ENCODE measurements at places on chromosomes 1 and 21. TPM values are rescaled to one million over a fixed set of nuclear protein-coding genes. Genes with fewer than 3 reads are reported as not detected.

The FCGR3B gene
- total RNA-seq: not detected

DNA sequence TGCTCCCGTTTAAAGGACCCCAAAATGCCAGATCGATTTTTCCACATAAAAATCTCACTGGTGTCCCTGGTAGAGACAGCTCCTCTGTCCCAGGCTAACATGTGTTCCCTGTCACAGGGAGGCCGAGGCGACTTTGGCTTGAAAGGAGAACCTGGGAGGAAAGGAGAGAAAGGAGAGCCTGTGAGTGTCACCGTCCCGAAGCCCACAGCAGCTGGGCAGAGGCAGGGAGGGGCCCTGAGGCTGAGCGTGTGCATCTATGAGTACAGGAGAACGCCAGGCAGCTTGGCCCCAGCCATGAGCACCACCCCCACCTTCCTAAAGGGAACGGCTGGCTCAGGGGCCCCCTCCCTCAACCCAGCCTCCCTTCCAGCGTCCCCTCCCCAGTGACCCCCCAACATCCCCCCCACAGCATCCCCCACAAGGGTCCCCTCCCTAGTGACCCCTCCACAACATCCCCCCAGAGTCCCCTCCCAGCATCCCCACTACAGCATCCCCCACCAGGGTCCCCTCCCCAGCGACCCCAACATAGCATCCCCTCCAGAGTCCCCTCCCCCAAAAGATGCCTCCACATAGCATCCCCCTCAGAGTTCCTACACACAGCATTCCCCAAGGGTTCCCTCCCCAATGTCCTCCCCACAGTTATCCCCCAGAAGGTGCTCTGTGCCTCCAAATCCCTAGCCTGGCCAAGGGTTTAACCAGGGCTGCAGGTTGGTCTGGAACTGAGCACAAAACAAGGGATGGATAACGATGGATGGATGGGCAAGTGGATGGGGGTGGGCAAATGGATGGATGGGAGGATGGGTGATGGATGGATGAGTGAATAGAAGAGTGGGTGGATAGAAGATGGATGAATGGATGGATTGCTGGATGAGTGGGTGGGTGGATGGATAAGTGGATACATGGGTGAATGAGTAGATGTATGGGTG is 25.1 kb downstream of the COL6A2 start:
- no peak for DNase-seq

- no peak for DNase-seq
Observed at GRCh38 chr1:176863613-176864012, 300.9 kb downstream of the ASTN1 start.

GRCh38 chr1:175200678-175201521 is 8.3 kb upstream of the KIAA0040 start:
- no peak for DNase-seq

DNA sequence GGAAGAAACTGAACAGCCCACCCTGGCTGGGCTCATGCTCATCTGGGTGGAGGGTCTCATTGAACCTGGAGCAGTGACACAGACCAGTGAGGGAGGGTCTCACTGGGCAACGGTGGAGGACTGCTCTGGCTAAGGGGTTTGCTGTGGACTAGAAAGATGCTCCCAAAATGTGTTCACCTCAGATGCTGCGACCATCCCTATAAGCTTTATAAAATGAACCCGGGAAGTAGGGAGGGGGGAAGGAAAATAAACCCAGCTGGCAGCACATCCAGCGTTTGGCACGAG is 34.5 kb upstream of the LBR start:
- DNase-seq: no peak

GRCh38 chr1:182700351-182700709 is 15.9 kb upstream of the RGS8 start:
- DNase-seq: no peak

DNA sequence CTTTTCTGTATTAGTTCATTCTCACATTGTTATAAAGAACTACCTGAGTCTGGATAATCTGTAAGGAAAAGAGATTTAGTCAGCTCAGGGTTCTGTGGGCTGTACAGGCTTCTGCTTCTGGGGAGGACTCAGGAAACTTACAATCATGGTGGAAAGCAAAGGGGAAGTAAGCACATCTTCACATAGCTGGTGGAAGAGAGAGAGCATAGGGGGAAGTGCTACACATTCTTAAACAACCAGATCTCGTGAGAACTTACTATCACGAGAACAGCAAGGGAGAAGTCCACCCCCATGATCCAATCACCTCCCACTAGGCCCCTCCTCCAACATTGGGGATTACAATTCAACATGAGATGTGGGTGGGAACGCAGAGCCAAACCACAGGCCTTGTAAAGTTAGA is 37.9 kb upstream of the AHCTF1 start:
- DNase-seq: no peak

DNA sequence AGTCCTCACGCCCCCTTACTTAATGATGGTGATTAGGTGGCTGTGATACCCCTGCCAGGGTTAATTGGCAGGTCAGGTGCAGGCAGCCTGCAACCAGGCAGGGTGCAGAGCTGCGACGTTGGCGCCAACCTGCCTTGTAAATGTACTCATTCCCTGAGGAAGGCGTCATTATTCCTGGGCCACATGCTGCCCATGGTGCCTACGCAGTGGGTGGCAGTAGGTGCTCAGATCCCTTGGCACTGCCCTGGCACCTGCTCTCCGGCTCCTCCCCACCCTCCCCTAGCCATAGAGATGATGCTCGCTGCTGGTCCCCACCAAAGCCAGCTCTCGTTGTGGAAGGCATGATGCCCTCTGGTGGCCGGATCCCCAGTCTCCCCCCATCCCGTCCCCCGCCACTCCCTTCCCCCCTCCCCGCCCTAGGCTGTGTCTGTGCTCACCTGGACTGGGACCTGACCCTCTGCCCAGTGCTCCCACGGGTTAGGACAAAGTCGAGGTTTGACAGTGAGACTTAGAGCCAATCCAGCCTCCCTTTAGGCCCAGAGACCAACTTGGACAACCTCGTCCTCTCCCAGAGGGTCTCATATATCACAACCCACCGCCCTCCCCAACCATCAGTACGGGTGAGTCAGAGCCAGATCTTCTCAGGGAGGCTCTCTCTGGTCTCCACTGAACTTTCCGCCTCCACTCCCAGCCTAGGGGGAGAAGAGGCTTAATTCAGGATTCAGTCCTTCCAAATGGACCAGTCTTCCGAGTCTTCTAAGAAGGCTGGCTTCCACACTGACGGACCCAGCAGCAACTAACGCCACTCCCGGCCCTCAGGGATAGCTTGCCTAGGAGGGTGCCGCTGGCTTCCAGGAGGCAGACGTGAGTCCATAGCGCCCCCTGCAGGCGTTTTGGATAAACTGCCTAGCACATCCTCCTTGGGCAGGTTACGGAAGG is 5.7 kb downstream of the KRTCAP2 start:
- peak; percentile 92 for DNase-seq

- no peak for DNase-seq
Observed at GRCh38 chr1:231694465-231695077, 68.0 kb downstream of the DISC1 start.

GRCh38 chr1:59468828-59469428 is 172.0 kb downstream of the FGGY start:
- DNase-seq: no peak
